Cardiac septum (tissue), 1 donor: ENCODE measurements at places on chromosomes 1 and 21. TPM values are rescaled to one million over a fixed set of nuclear protein-coding genes. Genes with fewer than 3 reads are reported as not detected.

Gene FCRL5
- total RNA-seq = 0.30 TPM

Gene TIE1
- 27.7 TPM for total RNA-seq

Gene ADORA1
- total RNA-seq = 12.1 TPM

Gene DNAJC28
- 4.6 TPM for total RNA-seq

Gene S100A16
- 39.8 TPM for total RNA-seq

Gene THEM5
- total RNA-seq = not detected

Gene LMO4
- 22.6 TPM for total RNA-seq

Gene HHIPL2
- not detected for total RNA-seq

Gene NEK2
- total RNA-seq = not detected

Gene LCE1C
- total RNA-seq = not detected

Gene AGT
- total RNA-seq = 71.0 TPM

Gene SPRR1B
- not detected for total RNA-seq

Gene PROK1
- 0.46 TPM for total RNA-seq

Gene CLCA4
- 0.13 TPM for total RNA-seq

Gene LRRC53
- not detected for total RNA-seq

Gene NOTCH2
- total RNA-seq = 34.8 TPM

Gene VSIG8
- not detected for total RNA-seq

Gene RGS4
- 10.7 TPM for total RNA-seq

Gene C1orf185
- not detected for total RNA-seq

Gene NECTIN4
- total RNA-seq = not detected

Gene OR2T35
- total RNA-seq = not detected

Gene ANGPTL3
- total RNA-seq = not detected

Gene EPB41
- 29.3 TPM for total RNA-seq

Gene LIPI
- not detected for total RNA-seq

Gene TRNAU1AP
- 17.6 TPM for total RNA-seq

Gene GUK1
- total RNA-seq = 213 TPM

Gene LEFTY2
- total RNA-seq = 0.65 TPM

Gene OR2L13
- not detected for total RNA-seq

Gene UBE2U
- not detected for total RNA-seq

Gene PGM1
- total RNA-seq = 199 TPM

Gene ZMYND12
- total RNA-seq = 1.6 TPM

Gene CD34
- 49.9 TPM for total RNA-seq

Gene LRRC71
- not detected for total RNA-seq

Gene FAM229A
- total RNA-seq = 3.2 TPM

Gene SH3BGR
- 209 TPM for total RNA-seq

Gene FCGR1A
- total RNA-seq = 8.1 TPM

Gene UBXN10
- 0.30 TPM for total RNA-seq

Gene F13B
- total RNA-seq = not detected
